ENCODE measurements at places on chromosomes 7 and 10.

- DNase-seq: no peak
Measured at GRCh38 chr7:20896996-20897395, 110.3 kb upstream of the SP8 start.

- no peak for DNase-seq
Measured at GRCh38 chr10:78699971-78700370, 368.8 kb upstream of the ZMIZ1 start.

- DNase-seq: no peak
Measured at GRCh38 chr10:103695584-103696005, 159.8 kb downstream of the SH3PXD2A start.

DNA sequence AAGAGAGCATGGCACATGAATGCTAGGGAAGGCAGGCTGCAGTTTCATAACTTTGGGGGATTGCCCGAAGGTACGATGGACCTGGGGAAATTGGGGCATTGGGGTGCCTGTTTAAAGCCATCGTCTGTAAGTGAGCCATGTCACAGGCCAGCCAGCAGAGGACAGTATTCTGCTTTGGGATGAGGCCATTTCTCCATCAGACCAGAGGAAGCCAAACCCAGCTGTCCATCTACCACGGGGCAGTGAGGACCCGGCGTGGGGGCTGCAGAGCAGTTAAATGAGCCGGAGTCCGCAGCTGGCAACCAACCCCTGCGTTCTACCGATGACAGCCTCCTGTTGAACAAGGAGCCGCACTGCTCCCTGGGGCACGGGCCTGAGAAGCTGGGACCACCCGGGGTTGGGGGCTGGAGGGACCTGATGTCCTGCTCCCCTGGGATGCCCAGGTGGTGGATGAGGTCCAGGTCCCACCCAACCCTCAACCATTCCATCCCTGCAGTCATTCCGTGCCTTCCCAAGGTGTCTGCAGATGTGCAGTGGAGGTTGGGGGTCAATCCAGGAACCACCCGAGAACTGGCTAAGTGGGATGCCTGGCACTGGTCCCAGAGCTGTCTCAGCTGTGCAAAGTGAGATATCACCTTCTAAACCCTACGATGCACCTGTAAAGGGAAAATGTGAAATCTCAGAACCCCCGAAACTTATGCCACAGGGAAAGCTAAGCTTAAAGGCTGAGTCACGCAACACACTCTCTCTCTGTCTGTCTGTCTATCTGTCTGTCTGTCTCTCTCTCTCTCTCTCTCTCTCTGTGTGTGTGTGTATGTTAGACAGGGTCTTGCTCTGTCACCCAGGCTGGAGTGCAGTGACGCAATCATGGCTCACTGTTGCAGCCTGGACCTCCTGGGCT is 12.1 kb upstream of the RHBDD2 start:
- DNase-seq: peak; percentile 14

GRCh38 chr10:8036506-8037198 is 17.8 kb upstream of the GATA3 start:
- DNase-seq: no peak

DNA sequence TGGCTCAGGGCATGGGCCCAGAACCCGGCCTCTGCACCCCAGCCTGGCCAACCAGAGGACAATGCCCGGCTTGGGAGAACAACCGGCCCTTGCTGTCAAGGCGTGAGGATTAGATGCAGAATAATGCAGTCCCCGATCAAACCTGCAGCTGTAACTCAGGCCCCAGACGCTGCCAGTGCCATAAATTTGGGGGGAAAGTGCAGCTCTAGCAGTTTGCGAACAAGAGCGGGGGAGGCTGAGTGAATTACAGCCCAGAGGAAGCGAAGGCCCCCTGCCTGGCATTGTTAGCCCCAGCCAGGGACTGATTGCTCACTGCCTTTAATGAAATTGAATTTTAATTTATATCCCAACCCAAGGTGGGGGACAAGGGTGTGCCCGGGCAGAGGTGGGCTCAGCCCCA is 38.0 kb upstream of the GNA12 start:
- DNase-seq: no peak

DNA sequence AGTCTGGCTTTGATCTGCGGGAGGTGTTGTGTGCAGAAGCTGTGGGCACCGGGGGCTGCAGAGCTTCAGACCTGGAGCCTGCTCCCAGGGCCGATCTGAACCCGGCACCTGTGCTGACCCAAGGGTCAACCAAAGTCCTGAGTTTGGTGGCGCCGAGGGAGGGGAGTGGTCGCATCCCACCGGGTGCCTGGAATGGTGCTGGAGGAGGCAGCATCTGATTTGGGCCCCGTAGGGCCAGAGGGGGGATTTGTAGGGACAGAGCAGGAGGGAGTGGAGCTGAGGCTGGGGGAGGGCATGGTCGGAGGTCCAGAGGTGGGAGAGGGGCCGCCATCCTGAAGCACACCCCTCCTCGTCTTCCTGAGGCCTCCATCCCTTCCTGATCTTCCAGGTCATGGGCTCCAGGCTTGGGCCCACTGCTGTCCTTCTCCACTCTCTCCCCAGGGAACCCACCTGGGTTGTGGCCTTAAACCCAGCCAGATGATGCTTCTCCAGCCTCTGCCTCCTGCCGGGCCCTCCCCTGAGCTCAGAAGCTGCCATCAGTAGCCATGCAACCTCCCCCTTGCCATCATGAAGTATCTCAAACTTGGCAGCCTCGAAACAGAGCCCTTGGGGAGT is 112.9 kb downstream of the LHPP start:
- DNase-seq: no peak

GRCh38 chr10:3036155-3037021 is 31.0 kb upstream of the PFKP start:
- no peak for DNase-seq

GRCh38 chr7:103551016-103551415 is 105.0 kb upstream of the SLC26A5 start:
- no peak for DNase-seq

DNA sequence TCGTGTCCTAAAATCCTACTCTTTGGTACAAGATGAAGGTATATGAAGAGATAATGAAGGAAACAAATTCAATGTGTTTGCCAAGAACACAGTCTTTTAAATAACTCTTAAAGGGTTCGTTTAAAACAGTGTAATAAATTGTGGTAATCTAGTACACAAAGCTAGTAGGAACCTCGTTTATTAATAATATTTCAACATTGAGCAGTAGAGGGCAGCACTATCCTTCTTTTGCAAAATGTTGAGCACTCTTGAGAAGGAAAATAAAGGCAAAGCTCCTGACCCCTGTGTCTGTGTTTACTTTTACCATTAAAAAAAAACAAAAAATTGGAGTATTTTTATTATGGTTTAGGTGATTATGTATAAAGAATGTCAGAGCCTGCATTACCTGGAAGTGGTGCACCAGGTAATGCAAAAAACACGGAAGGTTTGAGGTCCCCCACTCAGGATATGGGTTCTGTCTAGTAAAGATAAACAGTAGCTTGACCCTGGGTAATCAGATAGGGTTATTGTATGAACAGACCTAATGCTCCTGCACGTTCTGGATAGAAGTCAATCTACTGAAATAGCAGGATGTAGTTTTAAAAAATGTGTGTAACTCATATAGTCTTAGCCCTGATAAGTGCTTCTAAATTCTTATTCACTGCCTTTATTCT is 5.7 kb upstream of the GOT1 start:
- DNase-seq: no peak

DNA sequence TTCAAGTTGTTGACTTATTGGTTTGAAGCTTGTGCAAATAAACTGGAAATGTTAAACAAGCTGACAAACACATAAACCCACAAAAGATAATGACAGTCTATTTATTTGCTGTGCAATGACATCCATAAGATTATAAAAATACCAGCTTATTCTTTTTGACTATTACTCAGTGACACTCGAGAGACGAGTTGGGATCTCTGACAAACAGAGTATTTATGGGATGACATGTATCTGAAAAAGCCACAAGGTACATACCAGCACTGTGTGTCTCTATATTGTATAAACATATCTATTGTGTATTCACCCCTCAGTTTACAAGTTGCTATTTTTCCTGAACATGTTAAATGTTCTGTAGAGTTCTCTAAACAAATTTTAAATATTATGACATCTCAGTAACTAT is 88.9 kb downstream of the CHRM2 start:
- no peak for DNase-seq

DNA sequence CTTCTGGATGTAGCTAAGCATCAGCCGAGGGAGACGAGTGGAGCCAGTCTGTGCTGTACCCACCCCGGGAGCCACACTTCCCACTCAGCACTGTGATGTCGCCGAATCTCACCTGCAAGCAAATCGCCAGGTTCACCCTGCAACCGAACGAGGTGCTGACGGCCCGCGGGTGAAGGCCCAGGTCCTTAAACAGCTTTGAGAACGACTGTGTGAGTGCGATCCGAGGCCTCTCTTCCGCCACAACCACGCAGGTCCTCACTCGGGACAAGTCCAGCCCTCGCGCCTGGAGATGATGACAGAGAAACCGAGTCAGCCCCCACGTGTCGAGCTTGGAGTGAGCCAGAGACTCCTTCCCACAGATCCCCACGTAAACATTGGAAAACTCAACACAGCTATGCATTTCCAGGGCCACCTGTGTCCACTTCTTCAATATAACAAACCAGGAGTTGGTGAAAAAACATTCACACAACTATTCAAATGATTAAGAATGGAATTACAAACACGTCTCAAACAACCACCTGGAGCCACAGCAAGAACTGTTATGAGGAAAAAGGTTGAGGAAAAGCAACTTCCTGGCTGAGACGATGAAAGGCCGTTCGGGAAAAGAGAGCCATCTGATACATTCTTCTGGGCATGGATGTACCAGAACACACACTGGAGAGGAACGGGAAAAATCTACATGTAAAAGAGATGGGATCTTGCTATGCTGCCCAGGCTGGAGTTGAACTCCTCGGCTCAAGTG is 191.8 kb downstream of the ZMYND11 start:
- DNase-seq: no peak

GRCh38 chr10:26682931-26683330 is 14.6 kb upstream of the PDSS1 start:
- DNase-seq: no peak

GRCh38 chr10:27203806-27204205 is 36.8 kb downstream of the ACBD5 start:
- DNase-seq: no peak

All from activated gamma-delta T cell treated with anti-CD3 and anti-CD28 coated beads, Interleukin-2, amount 50 U/mL, for 16 hours (primary cell).